ENCODE measurements at places on chromosomes 5 and 9.

DNA sequence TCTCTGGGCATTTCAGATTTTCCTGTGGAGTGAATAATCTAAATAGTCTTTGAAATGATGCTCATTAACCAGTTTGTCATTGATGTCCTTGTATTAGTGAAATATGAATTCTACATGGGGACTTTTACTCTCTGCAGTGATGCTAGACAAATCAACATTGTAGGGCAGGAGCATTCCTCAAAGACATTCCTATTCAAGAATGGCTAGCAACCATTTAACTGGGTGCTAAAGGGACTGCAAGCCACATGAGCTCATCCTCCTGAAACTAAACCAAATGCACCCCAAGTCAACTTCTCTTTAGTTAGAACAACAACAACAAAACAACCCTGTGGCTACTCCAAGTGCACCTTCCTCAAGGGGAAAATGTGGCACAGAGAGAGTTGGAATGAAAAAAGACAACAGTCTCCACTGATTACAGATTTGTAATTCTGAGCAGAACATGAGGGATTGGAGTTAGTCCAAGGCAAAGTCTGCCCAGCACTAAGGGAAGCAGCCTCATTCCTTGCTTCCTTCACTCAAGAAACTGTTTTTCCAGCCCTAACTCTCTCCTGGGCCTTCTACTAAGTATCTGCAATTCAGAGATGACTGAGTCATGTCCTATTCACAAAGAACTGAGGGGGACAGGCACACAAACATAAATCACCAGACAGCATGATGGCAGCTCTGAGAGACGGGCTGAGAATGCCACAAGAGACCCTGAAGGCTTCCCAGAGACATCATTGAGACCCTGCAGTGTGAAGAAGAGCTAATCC lies 82.0 kb upstream of the WWC1 start:
- no peak for DNase-seq

DNA sequence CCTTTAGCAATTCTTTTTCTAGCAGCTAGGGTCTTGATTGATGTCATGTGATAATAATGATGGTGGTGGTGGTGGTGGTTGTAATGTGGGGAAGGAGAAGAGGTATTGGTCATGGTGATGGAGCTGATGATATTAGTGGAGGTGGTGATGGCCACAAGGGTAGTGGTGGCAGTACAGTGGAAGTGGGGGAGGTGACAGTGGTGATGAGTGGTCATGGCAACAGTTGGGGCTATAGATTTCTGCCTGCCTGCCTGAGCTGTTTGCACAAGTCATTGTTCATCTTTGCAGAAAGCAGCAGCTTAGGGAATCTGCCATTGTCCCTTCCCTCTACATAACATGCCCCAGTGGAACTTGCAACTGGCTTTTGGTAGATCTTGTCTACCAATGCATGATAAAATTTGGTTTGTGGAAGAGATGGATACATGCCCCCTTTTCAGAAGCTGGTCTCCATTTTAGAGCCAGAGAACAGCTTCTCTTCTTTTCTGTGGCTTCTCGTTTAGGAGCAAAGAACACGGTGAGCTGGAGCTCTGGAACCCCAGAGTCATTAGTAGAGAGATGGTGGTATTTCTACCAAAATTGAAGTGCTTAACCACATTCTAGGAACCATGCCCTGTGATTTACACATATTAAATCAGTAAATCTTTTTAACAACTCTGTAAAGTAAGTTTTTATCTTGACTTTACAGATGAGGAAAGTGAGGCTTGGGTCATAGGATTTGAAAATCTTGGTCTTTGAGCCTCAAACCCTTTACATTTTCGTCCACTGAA lies 100.3 kb downstream of the AOPEP start:
- DNase-seq, result no peak

GRCh38 chr5:658103-658502 lies 35.0 kb downstream of the TPPP start:
- no peak for DNase-seq

GRCh38 chr5:53360811-53361210 lies 119.6 kb upstream of the FST start:
- DNase-seq, result no peak

Measured in left hindlimb (tissue), 1 donor.